ENCODE measurements at places on chromosomes 6 and 20.

- no peak for DNase-seq
These were observed 132.6 kb upstream of the RIN2 start for GRCh38 chr20:19625426-19625825.

GRCh38 chr6:77403424-77403823 lies 59.9 kb downstream of the HTR1B start:
- DNase-seq = no peak

DNA sequence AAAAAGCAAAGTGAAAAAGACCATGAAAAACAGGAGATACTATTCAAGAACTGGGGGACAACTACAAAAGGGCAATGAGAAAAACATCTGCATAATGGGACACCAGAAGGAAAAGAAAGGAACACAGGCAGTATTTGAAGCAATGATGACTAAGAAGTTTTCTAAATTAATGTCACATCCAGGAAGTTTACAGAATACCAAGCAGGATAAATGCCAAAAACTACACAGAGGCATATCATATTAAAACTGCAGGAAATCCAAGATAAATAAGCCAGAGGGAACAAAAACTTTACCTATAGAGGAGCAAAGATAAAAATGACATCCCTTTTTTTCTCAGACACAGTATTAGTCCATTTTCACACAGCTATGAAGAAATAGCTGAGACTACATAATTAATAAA lies 193.0 kb downstream of the ERMARD start:
- no peak for DNase-seq

GRCh38 chr6:66307490-66307889 lies 600.5 kb upstream of the EYS start:
- DNase-seq = no peak

- DNase-seq = no peak
These were observed 589.7 kb downstream of the CBLN4 start for GRCh38 chr20:55415567-55416142.

- DNase-seq = no peak
These were observed 63.9 kb upstream of the TENT5A start for GRCh38 chr6:81816380-81816779.

GRCh38 chr6:124517339-124517738 lies 444.9 kb upstream of the RNF217 start:
- no peak for DNase-seq

- DNase-seq = no peak
These were observed 12.1 kb upstream of the PGC start for GRCh38 chr6:41759106-41759904.

GRCh38 chr20:50969435-50969834 lies 10.8 kb downstream of the MOCS3 start:
- no peak for DNase-seq

DNA sequence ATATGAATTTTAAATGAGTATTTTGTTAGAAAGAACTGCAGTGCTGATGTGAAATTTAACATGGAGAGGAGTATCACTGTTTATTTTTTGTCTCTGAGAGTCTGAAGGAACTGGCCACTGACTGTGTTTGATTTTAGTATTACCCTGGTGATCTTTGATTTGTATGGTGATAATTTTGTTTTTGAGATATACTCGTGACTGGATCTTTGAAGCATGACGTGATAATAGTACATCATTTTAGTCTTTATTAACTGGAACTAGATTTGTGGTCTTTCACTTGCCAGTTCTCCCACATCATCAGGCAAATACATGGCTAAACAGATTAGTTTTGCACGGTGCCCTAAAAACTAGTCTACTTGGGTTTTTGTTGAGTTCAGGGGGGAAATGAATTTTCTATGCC lies 55.5 kb downstream of the ARID1B start:
- no peak for DNase-seq

DNA sequence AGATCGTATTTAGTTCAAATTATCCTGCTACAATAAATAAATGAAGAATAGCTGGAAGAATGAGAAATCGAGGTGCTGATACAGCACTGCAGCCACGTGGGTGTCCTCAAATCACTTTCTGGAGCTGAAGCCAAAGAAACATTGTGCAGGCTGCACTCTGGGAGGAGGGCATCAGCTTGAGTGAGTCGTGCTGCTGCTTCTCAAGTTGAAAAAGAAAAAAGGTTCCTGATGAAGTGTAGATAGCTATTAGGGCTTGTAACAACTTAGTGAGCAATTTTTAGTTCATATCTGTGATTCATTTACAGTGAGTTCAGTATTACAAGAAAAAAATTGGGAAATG lies 40.5 kb downstream of the DSE start:
- DNase-seq = peak; percentile 19

DNA sequence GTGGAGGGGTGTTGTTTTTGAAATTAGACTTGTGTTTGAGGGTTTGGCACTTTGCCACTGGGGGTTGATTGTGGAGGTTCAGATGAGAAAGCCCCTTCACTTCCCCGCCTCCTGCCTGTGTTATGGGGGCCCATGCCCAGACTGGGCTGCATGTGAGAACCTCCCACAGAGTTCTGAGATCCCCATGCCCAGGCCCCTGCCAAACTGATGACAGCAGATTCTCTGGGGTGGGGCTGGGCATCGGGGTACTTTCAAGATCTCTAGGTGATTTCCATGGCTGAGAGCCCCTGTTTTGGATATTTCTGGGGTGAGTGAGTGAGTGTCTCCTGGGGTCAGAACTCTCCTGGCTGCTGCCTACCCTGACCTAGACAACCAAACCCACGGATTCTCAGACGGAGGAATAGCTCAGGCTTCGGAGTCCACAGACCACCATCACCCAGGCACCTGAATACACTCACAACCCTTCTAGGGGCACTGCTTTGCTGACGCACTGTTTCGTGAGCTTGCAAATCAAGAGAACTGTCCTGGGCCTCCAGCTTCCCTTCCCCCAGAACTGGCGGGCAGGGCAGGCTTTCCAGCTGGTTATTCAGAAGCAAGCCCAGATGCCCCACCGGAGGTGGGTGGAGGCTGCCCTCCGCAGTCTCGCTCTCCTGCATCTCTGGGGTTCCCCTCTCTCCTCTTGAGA lies 6.3 kb downstream of the BCAS1 start:
- no peak for DNase-seq

- DNase-seq = no peak
These were observed 114.4 kb downstream of the FOXC1 start for GRCh38 chr6:1724124-1724523.

DNA sequence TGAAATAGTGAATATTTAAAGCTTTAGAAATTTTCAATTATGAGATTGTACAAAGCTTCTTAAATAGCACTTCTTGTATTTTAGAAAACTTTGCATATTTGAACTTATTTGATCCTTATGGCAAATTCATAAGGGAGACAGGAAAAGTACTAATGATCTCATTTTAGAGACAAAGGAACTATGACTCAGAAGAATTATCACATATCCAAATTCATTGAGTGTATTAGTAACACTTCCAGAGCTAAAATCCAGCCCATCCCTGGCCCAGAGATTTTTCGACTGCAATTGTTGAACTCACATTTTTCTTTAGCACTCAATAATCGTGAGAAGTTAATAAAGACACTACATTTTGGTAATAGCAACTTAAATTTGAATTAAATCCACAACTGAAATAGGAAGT lies 704.3 kb downstream of the EPM2A start:
- DNase-seq = no peak

- DNase-seq = peak; percentile 40
These were observed 96.7 kb downstream of the SNX5 start for GRCh38 chr20:17871886-17872285.

DNA sequence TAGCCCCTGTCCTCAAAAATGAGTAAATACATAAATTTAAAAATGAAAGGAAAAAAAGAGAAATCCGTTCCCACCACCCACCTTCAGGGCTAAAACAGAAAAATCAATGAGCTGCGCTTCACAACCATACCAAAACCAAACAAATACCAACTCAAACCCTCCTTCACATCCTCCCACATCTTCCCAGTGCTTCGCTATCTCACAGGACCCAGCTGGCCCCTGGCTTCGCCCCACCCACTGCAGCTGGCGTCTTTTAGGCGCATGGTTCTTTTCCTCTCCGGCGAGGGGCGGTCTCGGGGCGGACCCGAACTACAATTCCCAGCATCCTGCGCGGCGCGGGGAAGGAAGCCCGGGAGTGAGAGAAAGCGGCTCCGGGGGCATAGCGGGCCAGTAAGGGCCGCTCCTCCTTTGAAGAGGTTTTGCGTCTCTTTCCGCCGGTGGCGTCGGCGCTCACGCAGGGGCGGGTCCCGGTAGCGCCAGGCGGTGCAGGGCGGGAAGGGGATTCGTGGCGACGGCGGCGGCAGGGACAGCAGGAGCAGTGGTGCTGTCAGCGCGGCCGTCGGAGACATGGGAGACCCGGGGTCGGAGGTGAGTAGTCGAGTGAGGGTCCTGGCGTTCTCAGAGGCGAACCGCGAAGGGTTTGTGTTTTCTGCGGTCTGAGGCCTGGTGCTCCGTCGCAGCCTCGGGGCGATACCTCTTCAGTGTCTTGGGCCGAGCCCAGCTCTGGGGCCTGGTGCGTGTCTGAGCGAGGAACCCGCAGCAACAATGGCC lies at the start of gene ZNF451:
Gene ZNF451 (plus strand): TSS at position 502 of the 771 bp plus-strand sequence. CDS start 66 bp downstream, at position 568.
- peak; percentile 98 for DNase-seq

DNA sequence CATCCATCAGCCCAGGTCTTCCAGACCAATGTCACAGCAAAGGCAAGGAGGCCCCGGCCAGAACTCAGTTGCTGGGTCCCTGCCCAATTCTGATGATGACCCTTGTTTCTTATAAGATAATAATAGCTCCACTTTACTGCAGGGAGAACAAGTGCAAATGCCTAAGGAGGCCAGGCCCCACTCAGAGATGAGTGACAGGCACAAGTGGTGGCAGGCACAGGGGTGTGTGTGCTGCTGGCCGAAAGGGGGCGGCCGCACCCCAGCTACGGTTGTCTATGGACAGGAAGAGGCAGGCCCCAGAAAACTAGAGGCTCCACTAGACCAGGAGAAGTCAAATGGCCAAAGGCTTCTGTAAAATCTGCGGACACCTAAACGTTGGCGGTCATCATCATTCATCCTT lies 28.6 kb downstream of the GNAS-AS1 start:
- no peak for DNase-seq

DNA sequence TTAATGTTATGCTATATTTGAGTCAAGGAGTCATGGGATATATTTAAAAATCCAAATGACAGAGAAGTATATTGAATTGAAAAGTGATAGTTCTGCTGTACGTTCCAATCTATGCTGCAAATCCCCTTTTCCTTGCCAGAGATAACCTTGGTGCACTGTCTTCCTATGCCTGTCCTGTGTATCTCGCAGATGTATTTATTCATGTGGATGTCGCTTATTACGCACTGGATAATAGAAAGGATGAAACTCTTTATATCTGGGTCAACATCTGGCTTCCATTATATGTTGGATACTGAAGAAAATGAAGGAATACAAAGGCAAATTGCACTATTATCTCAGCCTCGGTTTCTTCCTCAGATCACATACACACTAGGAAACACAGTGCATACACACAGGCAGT lies 331.3 kb downstream of the BCKDHB start:
- DNase-seq = no peak

- no peak for DNase-seq
These were observed 58.2 kb downstream of the CSE1L start for GRCh38 chr20:49104365-49104648.

- no peak for DNase-seq
These were observed 336.6 kb downstream of the PREX1 start for GRCh38 chr20:48490961-48491831.

DNA sequence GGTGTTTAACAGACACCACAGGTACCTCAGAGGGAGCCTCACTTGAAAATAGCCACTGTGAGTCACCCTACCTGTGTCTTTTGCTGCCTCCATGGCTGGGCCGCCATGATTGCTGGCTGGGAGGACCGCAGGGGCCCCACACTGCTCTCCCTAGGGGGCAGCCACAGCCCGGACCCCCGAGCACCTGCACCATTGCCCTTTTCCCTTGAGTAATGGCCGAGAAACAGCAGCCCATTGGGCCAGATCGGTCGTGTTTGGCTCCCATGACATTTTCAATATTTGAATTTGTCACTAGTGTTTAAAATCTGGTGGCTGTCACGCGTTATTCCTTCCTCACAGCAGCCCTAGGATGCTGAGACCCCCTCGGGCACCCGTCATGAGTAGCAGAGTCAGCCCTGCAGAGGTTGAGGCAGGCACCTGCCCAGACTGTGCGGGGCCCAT lies 6.7 kb downstream of the ZBP1 start:
- DNase-seq = no peak

- DNase-seq = no peak
These were observed 18.7 kb downstream of the SESN1 start for GRCh38 chr6:109075934-109076333.

- peak; percentile 38 for DNase-seq
These were observed 90.5 kb downstream of the GRM4 start for GRCh38 chr6:34055223-34055933.

DNA sequence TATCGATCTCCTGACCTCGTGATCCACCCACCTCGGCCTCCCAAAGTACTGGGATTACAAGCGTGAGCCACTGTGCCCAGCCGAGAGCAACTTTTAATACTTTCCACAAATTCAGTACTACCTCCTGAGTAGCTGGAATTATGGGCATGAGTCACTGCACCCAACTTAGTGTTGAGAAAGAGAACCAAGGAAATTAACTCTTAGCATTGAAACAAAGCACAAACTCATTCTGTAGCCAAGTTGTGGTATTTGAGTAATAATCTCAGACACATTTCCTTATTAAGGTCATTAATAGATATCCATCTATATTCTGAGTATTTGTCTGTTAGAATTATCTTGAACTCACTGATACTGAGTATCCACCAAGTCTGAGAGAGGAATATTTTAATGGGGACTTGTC lies 14.3 kb upstream of the ELOVL2 start:
- DNase-seq = no peak

- no peak for DNase-seq
These were observed 489.5 kb downstream of the CBLN4 start for GRCh38 chr20:55515832-55516231.

GRCh38 chr20:15576411-15576810 lies 996.8 kb downstream of the KIF16B start:
- no peak for DNase-seq

DNA sequence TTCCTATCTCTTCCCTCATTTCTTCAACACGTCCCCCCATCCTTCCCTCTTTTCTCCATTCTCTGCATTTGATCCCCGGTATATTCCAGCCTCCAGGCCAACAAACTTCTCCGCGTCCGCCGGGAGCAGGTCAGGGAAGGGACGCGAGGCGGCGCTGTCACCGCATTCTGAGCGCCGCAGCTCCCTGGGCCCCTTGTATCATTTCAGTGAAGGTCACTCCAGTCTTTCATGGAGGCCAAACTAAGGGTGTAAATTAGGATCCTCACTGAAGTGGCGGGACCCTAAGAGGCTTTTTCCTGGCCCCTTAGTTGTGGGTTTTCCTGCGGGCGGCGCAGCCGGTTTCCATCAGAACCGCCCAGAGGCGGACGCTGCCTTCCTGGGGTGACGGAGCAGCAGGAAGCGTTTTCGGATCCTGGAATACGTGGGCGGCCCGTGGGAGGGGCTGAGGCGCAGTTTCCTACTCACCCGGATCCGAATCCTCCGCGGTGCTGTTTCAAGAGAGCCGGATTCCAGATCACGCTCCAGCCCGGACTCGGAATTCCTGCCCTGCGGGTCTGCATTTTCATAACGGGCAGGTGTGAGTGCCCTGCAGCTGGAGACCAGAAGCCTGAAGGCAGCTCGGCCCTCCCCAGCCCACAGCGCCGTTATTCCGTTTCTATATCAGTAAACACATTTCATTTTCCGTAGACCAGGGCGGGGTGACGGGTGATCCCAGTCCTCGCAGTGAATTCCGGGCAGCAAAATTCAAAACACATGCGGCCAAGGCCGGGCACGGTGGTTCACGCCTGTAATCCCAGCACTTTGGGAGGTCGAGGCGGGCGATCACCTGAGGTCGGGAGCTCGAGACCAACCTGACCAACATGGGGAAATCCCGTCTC lies 3.6 kb upstream of the MICA start:
- DNase-seq = peak; percentile 94

- peak; percentile 9 for DNase-seq
These were observed 5.4 kb downstream of the CTSZ start for GRCh38 chr20:59001449-59002171.

Data from inflammatory macrophage (primary cell).